Activated CD4-positive, alpha-beta memory T cell treated with anti-CD3 and anti-CD28 coated beads for 36 hours (primary cell): ENCODE measurements at places on chromosomes 1 and 21.

- no peak overlapping the region for H3K27ac ChIP-seq
- no peaks in the 10 kb centered on the region for H3K4me1 ChIP-seq
- DNase-seq = no peak
Measured at GRCh38 chr1:153936011-153936802, 10.3 kb downstream of the DENND4B start.

- peak; percentile 48 for DNase-seq
- H3K36me3 ChIP-seq = peaks cover 48% of the 10 kb centered on the region
- H3K4me1 ChIP-seq = peaks cover 42% of the 10 kb centered on the region
- no peak overlapping the region for H3K4me3 ChIP-seq
- peak overlapping the region; percentile 93 for H3K27ac ChIP-seq
- H3K27me3 ChIP-seq = no peaks in the 10 kb centered on the region
Measured at GRCh38 chr1:40270152-40270834, 12.3 kb downstream of the ZMPSTE24 start.

DNA sequence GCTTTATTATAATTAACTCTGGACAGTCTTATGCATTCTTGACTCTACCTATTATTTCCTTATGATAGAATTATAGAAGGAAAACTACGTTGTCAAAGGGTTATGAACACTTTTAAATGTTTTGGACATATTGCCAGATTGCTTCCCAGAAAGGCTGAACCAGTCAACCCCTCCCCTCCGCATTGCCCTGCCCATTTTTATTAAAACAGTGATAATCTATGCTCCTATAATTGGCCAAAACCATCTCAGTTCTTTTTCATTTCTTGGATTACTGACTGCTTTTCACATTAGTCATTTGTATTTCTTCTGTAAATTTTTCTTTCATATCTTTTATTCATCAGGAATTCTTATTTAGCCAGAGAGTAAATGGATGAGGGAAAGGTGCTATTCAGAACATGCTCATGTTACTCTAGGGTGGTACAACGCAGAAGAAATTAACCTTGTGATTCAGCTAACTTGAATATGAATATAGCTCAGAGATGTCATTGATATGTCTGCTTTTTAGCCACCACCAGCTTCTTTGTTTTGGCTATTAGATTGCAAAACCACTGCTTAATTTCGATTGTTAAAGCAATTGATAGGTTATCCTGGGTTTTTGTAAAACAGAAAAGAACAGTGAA, 32.1 kb downstream of the KDM1A start:
- H3K4me1 ChIP-seq = no peaks in the 10 kb centered on the region
- no peaks in the 10 kb centered on the region for H3K27me3 ChIP-seq
- peaks cover 22% of the 10 kb centered on the region for H3K36me3 ChIP-seq

- no peak overlapping the region for H3K4me3 ChIP-seq
- no peaks in the 10 kb centered on the region for H3K4me1 ChIP-seq
- H3K36me3 ChIP-seq = peaks cover under 1% of the 10 kb centered on the region
- H3K27me3 ChIP-seq = no peaks in the 10 kb centered on the region
Measured at GRCh38 chr1:83090195-83090594, 908.7 kb downstream of the TTLL7 start.

GRCh38 chr1:101240041-101240430, 3.2 kb downstream of the S1PR1 start:
- H3K4me1 ChIP-seq = peaks cover 47% of the 10 kb centered on the region
- DNase-seq = no peak
- H3K36me3 ChIP-seq = peaks cover 86% of the 10 kb centered on the region
- H3K4me3 ChIP-seq = peak overlapping the region; percentile 94

DNA sequence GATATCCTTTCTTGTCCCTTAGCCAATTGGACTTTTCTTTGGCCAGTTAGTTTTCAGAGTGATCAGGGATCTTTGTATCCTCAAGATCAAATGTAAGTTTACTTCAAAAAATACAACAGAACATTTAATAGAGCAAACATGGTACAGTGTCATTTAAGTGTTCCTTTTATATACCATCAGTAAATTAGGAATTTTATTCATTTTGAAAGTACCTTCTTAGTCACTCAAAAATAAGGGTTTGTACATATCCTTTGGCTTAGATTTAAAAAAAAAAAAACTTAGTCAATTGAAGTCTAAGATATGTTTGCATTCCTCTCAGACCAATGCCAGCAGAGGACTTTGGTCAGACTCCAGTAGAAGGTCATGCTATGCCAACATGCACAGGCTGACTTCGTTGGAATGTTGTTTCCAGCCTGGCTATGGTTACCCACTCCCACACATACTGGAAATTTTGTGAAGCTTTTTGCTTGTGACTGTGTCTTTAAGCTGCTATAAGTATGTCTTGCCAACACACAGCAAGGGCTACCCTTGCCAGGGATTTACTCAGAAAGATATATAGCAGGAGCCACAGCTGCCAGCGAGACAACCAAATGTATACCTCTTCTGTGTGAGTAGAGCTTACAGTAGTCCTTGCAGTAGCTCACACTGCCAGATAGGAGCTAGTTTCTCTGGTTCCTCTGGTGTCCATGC, 81.5 kb upstream of the LRIF1 start:
- no peaks in the 10 kb centered on the region for H3K4me1 ChIP-seq
- no peaks in the 10 kb centered on the region for H3K36me3 ChIP-seq

DNA sequence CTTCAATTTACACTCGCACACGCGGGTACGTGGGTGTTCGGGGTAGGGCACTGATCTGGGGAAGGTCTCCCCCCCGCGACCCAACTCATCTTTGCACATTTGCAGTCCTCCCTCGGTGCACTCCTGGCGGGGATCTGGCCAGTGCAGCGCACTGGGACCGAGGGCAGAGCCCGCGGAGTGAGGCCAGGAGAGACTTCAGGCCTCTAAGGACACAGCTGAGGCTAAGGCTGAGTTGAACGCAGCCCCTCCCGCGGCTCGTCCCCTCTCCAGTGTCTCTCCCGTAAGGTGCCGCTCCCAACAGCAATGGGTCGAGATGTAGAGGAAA, 936 bp upstream of the NCAM2 start:
- DNase-seq = no peak
- H3K36me3 ChIP-seq = no peaks in the 10 kb centered on the region
- H3K4me3 ChIP-seq = peak overlapping the region; percentile 49
- peaks cover 16% of the 10 kb centered on the region for H3K4me1 ChIP-seq
- H3K27ac ChIP-seq = no peak overlapping the region
- H3K27me3 ChIP-seq = peaks cover 25% of the 10 kb centered on the region

DNA sequence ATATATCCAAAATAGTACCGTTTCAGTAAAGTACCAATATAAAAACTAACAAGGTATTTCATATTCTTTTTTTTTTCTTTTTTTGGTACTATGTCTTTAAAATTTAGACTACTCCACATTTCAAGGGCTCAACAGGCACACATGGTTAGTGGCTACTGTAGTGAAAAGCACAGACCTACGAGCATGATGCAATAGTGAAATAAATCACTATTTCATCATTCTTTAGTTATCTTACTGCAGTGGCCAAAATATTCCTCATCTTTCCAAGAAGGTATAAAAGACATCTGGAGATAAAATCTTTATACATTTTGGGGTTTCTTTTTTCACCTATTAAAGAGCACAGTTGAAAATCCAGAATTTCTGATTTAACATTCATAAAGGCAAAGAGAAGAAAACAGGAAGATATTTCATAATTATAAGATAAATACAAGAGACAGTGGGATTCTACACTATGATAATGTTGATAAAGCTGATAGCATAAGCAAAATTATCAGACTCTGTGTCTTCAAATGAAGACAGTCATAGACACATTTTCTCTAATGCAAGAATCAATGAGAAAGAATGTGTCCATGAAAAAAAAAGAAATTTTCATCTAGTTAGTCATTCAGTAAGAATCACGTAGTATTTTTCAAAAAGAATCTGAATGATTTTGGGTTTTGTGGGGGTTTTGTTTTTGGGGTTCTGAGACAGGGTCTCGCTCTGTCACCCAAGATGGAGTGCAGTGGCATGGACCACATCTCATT, 41.9 kb downstream of the CEP170 start:
- no peak overlapping the region for H3K4me3 ChIP-seq
- no peaks in the 10 kb centered on the region for H3K4me1 ChIP-seq
- peaks cover 25% of the 10 kb centered on the region for H3K36me3 ChIP-seq
- no peak for DNase-seq
- H3K27me3 ChIP-seq = no peaks in the 10 kb centered on the region

DNA sequence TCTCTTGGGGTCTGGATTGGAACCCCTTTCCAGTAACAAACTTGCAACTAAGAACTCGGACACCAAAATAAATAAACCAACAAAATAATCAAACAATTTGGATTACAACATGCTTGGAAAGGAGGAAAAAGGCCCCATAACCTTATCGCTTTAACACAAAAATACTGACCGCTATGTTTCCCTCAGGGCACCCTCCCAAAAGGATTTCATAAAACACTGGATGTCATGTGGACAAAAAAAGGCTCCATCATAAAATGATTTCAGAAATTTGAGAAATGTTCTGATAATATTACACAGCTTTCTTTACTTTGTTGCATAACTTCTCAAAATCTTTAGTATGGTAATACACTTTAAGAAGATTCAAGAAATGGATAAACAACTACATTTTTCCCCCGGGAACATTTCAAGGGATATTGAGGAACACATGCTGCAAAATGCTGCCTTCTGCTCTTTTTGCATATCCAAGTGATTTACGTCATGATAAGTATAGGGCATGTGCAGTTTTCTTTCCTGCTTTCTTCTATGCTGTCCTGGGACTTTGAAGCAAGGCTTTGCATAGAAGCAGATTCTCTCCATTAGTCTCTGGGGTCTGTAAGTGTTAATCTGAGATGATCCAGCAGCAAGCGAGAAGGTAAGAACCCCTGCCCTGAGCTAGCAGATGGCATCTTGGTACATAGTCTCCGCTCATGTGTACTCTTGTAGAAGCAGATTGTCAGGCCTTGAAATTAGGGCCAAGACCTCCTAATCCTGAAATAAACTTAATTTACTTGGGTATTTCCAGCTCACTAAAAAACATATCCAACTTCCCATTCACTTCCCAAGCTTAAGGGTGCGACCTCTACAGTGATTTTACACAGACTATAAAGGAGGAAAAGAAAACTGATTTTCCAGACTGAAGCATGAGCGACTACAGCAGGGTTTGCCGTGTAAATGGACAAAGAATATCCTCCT, 85.5 kb upstream of the KIAA0040 start:
- no peak overlapping the region for H3K27ac ChIP-seq
- no peak overlapping the region for H3K4me3 ChIP-seq
- H3K4me1 ChIP-seq = no peaks in the 10 kb centered on the region
- DNase-seq = no peak

DNA sequence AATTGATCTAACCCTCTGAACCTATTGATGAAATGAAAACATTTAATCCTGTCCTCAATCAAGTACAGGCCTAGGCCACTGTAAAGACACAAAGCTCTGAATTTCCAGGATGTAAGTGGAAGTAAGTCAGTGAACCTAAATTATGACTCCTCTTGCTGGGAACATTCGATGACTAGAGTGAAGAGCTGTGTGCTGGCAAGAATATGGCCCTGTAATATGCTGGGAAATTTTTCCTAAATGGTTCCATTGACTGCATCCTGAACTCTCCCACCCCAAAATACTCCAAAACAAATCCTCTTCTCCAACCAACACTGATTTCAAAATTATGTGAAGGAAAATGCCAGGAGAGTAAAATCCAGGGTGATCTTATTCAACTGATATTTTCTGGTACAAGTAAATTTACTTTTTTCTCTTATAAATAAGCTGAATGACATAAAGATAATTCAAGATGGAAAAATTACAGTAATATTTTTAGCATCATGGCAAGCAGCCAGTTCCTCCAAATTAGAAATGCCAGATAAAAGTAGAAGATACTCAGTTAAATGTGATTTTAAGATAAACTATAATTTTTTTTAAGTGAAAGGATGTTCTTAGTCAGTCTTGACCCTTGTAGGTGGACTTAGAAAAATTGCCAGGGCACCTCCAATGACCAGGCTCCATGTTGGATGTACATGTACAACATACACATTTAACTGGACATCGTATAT, 269.4 kb downstream of the PTGER3 start:
- DNase-seq = no peak
- H3K27me3 ChIP-seq = no peaks in the 10 kb centered on the region
- no peak overlapping the region for H3K4me3 ChIP-seq
- H3K36me3 ChIP-seq = no peaks in the 10 kb centered on the region

DNA sequence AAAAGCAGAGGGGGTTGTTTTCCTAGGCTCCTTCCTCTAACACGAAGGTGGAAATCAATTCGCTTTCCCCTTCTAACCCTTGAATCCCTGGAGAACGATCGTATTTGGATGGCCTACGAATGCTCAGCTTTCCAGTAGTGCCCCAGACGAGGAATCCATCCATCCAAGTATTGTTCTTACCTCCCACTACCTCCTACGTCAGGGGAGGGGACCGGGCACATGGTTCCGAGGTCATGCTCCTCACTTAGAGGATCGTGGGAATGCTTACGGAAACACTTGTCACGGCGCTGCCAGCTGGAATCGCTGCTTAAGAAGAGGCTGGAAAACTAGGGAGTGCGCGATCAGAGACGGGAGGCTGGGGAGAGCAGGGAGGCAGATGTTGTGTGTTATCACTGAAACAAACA, 47.4 kb downstream of the CAPZB start:
- H3K4me3 ChIP-seq = no peak overlapping the region
- H3K4me1 ChIP-seq = peaks cover 89% of the 10 kb centered on the region
- no peak for DNase-seq
- no peaks in the 10 kb centered on the region for H3K27me3 ChIP-seq
- H3K27ac ChIP-seq = no peak overlapping the region

GRCh38 chr1:151491641-151492040, 19.5 kb upstream of the CGN start:
- no peak for DNase-seq
- H3K36me3 ChIP-seq = no peaks in the 10 kb centered on the region
- H3K4me1 ChIP-seq = peaks cover 11% of the 10 kb centered on the region

DNA sequence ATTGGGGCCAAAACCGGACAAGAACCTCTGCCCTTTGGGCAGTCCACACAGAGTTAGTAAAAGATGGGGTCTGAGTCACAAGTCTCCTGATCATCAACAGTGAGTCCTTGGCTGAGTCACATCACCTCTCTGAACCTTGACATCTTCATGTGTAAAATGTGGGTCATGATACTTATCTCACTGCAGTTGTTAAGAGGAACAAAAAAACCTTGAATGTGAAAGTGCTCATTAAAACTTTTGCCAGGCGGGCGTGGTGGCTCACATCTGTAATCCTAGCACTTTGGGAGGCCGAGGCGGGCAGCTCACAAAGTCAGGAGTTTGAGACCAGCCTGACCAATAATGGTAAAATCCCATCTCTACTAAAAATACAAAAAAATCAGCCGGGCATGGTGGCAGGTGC, 15.7 kb downstream of the S100A16 start:
- peak; percentile 51 for DNase-seq
- no peaks in the 10 kb centered on the region for H3K36me3 ChIP-seq
- peak overlapping the region; percentile 69 for H3K27ac ChIP-seq
- H3K27me3 ChIP-seq = no peaks in the 10 kb centered on the region
- H3K4me1 ChIP-seq = peaks cover 17% of the 10 kb centered on the region
